ENCODE measurements at places on chromosomes 16 and 17.

GRCh38 chr17:8163978-8164814 lies 1.4 kb upstream of the VAMP2 start:
- peak; percentile 74 for DNase-seq

- no peak for DNase-seq
Observed at GRCh38 chr16:12461201-12461600, 342.5 kb downstream of the CPPED1 start.

DNA sequence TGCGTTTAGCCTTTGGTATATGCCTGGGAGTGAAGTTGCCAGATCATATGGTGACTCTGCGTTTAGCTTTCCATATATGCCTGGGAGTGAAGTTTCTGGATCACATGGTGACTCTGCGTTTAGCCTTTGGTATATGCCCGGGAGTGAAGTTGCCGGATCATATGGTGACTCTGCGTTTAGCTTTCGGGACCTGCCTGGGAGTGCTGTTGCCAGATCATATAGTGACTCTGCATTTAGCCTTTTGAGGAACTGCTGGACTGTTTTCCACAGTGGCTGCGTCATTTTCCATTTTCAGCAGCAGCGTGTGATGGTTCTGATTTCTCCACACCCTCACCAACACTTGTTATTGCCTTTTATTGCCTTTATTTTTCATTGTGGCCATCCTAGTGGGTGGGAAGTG lies 73.0 kb downstream of the OR1D5 start:
- DNase-seq: no peak

- no peak for DNase-seq
Observed at GRCh38 chr16:72884037-72884436, 163.9 kb downstream of the ZFHX3 start.

GRCh38 chr17:49553676-49554335 lies 21.9 kb upstream of the NXPH3 start:
- no peak for DNase-seq

GRCh38 chr17:62307196-62307595 lies 73.2 kb upstream of the EFCAB3 start:
- no peak for DNase-seq

- DNase-seq: no peak
Observed at GRCh38 chr16:29940656-29941055, 14.6 kb upstream of the KCTD13 start.

DNA sequence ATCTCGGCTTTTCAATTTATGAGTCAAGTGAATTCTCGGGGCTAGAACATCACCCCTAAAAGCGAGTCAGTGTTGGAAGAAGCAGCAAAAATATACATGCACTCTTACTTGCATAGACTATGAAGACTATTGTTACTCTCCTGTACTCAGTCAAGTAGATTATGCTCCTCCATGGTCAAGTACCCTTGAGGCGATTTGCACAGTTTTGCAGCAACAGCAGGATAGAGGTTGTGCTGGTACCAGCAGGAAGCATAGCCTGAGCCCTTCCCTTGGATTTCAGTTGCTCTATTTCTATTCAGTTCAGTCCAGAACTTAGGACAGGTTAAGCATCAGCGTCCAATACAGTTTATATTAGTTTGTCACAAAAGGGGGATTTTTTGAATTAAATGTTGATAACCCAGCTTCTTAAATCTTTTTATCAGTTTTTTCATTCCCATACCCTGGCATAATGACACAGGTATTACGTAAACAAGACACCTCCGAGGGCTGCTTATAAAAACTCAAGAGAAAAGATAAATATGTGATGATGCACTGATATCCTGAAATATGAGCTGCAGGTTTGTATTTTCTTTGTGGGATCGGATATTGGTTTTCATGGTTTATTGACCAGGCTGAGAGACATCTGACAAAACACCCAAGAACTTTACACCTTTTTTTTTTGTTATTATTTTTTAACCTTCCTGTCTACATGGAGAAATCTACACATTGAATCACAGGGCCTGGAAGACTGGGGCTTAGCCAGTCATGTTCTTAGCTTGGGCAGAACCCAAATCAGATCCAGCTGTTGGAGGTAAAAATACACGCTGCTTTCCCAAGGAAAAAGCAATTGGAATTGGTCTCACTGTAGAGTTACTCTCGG lies 144.1 kb downstream of the PITPNC1 start:
- DNase-seq: no peak

GRCh38 chr17:35849469-35850348 lies 19.0 kb downstream of the HEATR9 start:
- no peak for DNase-seq

DNA sequence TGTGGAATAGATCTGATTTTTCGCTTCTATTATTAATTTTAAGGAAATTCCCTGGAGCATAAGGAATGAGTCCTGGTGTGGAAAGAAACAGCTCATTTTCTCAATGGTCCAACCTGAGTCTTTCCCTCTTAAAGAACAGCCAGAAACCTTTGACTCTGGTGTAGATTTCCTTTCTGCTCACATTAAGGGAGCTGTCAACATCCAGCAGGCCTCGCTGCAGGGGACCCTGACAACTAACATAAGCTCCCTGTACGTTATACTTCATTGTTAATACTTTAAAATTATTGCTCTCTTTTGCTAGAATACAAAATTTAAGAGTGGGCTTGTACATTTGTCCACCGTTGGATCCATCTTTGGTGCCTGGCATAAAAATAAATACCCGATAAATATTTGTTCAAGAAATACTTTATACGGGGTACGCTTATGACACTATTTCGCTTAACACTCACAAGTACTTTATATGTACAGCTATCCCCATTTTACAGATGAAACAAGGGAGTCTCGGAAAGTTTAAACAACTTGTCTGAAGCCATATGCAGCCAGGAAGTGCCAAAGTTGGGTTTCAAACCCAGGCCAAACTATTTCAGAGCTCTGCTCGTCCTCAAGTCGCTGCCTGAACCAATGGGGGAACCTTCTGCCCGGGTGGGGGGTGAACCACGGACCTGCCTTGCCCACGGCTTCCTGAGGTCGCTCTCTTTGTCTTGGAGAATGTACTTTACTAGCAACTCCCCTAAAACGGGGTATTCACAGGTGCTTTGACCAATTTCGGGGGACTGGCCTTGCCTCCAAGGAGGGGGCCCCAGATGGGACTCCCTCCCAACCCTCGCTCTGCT lies 611 bp downstream of the SMARCE1 start:
- DNase-seq: peak; percentile 16

DNA sequence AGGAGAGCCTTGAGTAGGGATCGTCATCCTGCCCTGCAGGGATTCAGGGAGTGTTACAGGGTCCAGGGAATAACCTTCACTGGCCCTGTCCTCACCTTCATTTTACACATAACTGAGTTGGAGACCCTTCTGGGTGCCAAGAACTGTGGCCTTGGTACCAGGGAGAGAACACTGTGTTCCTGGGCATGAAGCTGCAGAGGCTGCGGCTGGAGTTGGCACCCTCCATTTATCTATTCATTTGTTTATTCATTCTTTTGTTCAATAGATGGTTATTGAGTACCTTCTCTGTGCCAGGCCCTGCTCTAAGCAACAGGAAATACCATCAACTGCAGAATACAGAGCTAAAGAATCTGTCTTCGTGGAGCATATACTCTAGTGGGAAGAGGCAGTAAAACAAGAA lies 6.7 kb downstream of the ABCC3 start:
- no peak for DNase-seq

DNA sequence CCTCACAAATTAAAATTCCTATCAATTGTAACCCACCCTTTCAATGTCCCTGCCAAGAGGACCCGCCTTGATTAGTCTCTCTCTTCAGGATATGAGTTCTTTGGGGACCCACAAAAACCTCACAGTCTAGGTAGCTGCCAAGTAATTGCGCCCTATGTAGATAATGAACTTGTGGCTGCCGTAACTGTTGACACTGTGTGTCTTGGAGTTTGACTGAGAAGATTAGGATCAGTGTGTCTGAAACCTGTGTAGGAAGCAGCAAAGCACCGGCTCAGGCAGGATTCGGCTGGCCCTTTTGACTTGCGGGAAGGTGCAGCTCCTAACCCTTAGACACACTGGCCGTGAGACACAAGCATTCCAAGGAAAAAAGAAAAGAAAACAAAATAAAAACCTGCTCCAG lies 17.8 kb upstream of the SLC6A4 start:
- DNase-seq: no peak

DNA sequence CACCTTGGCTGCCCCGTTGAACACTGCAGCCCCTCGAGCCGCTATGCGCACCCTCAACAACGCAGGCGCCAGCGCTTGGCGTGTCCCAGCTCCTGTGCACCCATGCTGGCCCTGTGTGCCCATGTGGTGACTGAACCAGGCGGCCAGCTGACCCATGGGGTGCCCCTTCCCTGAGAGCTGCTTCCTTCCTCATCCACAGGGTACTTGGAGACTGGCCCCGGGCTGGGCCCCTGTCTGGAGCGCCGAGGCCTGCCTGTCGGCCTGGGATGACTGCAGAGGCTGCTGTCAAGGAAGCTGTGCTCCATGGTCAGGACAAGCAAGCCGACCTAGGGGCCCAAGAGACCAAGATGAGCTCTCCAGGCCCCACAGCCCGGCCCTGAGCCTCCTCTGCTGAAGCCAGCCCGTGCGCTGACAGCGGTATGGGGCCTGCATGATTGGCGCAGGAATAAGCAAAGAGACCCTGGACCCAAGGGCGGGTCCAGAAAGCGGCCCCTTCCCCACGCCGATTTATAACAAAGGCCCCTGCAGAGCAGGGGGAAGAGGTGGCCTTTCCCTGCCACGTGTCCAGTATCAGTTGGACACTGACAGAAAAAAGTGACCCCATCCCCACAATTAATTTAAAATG lies 21.6 kb upstream of the BAHCC1 start:
- no peak for DNase-seq

DNA sequence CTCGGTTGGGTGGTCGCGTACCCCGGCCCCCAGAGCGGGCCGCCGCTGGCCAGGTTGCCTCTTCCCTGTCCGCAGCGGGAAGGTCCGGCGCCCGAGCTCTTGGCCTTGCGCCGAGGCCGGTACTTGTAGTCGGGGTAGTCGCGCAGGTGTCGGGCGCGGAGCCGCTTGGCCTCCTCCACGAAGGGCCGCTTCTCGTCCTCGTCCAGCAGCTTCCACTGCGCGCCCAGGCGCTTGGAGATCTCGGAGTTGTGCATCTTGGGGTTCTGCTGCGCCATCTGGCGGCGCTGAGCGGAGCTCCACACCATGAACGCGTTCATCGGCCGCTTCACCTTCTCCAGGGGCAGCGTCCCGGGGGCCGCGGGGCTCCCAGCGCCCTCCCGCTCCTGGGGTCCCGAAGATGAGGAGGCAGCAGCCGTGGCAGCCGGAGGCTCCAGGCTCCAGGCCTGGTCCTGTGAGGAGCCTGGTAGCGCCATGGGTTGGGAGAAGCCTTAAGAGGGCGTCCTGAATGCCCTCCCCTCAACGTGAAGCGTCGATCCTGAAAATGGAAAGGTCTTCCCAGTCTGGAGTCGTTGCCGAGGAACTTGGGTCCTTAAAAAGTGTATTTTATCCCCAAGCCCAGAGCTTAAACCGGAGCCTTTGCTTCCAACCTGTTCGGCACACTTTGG lies 558 bp downstream of the SOX15 start:
- DNase-seq: peak; percentile 87

DNA sequence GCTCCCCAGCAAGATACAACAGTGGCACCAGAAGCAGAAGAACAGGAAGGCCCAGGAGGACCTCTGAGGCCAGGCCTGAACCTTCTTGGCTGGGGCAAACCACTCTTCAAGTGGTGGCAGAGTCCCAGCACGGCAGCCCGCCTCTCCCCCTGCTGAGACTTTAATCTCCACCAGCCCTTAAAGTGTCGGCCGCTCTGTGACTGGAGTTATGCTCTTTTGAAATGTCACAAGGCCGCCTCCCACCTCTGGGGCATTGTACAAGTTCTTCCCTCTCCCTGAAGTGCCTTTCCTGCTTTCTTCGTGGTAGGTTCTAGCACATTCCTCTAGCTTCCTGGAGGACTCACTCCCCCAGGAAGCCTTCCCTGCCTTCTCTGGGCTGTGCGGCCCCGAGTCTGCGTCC lies 11.9 kb downstream of the CES3 start:
- DNase-seq: no peak

DNA sequence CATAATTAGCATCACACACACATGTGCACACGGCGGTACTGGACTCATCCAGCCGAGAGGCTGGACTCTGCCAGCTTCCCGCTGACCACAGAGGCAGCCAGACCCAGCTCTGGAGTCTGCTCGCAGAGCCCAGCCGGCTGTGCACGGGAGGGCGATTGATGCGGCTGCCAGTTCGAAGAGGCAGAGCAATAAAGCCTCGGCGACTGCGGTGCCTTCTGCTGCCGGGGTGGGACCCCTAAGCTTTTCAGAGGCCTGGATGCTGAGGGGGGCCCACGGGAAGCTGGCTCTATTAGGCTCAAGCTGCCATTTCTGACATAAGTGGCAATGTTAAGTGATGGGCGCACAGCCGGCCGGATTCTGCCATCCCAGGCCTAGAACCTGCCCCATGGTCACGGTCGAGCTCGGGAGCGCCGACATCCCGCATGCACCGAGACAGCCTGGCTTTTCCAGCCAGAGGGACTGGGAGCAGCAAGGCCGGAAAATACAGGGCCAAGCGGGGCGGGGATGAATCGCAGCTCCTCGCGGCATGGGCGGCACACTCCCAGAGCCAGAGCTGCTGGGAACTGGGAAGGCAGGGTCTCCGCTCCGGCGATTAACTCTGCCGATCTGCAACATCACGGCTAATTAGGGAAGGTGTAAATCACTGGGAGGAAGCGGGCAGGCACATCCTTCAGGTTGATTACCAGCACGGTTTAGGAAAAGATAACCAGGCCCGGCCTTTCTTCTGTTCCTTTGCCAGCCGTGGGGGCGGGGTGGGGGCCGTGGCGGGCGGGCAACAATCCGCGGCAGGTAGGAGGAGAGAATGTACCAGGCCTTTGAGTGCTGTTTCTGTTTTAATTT lies 57.7 kb downstream of the TBC1D16 start:
- DNase-seq: no peak

DNA sequence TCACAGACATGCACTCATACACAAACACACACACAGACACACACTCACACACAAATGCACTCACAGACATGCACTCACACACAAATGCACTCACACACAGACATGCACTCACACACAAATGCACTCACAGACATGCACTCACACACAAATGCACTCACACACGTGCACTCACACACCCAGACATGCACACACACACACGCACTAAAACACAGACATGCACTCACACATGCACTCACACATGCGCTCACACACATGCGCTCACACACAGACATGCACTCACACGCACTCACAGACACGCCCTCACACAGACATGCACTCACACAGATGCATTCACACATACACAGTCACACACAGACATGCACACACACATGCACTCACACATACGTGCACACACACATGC lies 2.7 kb upstream of the ZNF469 start:
- DNase-seq: no peak
